ENCODE measurements at places on chromosomes 6 and 20.
A peak's percentile ranks its signal among the peaks of the same experiment; 100 is the strongest.

DNA sequence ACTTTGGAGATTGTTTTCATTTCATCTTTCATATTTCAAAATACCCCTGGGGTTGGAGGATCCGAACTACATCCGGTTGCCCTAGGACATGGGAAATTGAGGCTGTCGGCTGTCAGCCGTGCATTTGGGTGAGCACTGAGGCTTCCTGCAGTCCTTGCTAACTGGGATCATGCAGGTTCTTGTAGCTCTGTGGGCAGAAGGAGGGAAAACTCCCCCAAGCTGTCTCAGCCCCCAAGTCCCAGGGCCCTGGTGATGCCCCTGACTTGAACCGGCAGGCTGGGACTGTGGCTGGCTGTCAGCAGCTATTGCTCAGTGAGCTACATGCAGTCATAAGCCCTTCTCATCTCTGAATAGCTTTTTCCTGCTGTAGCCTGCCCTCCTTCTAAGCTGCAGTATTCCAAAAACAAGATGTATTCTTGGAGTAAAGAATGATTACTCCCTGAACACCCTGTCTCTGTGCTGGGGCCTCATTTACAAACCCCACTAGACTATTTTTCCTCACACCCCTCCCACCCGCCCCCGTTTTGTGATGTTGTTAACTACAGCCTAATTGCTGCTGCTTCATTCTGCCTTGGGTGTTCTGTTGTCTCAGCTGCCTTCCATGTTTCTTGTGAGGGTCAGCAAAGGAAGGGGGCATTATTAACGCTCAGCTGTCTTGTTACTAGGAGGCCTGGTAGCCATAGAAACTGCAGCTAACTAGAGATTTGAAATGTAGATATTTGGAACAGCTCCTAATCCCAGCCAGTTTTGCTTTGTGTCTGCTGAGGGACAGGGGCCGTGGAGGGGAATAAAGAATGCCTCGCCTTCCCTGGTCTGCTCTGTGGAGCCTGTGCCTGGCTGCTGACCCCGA is 18.1 kb downstream of the MTRES1 start:
- H3K27ac ChIP-seq: no peak overlapping the region
- H3K27me3 ChIP-seq: no peaks in the 10 kb centered on the region
- peaks cover 18% of the 10 kb centered on the region for H3K36me3 ChIP-seq
- DNase-seq: no peak
- H3K4me3 ChIP-seq: no peak overlapping the region

DNA sequence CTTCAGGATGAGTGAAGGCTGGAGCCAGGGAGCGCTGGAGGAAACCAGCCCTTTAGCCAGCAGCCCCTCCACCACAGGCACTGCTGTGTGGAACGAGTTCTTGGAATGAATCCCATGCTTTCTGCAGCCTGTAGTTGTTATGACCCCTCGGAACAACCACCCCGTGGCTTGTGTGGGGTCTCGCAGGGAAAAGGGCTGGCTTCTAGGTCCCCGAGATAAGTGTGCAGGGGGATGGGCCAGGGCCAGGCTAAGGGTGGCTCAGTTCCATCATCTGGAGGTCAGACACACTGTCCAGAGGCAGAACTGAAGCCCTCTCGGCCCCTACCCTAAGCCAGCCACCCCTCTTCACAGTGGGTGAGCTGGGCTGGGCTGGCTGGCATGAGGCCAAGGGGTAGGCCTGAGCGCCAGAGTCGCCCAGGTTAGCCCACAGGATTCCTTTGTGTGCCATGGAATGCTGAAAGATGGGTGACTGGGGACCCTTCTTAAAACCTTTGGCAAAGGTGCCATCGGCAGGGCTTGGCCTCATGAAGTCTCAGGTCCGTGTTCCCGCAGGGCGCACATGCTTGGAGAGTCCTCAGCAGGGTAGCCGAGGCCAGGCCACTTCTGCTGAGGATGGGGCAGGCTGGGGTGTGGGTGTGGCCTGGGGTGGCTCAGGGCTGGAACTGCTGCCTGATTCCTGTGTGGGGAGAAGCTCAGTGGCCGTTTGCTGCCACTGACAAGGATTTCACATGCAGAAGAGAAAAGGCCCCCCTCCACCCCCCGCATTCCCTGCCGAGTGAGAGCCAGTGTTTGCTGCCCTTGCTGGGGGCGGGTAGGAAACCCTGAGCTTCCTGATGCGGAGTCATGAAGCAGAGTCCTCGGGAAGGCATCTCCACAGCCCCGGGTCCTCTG is 24.6 kb downstream of the SPATA2 start:
- H3K27ac ChIP-seq: no peak overlapping the region
- no peaks in the 10 kb centered on the region for H3K27me3 ChIP-seq
- no peak for DNase-seq
- no peak overlapping the region for H3K4me3 ChIP-seq

DNA sequence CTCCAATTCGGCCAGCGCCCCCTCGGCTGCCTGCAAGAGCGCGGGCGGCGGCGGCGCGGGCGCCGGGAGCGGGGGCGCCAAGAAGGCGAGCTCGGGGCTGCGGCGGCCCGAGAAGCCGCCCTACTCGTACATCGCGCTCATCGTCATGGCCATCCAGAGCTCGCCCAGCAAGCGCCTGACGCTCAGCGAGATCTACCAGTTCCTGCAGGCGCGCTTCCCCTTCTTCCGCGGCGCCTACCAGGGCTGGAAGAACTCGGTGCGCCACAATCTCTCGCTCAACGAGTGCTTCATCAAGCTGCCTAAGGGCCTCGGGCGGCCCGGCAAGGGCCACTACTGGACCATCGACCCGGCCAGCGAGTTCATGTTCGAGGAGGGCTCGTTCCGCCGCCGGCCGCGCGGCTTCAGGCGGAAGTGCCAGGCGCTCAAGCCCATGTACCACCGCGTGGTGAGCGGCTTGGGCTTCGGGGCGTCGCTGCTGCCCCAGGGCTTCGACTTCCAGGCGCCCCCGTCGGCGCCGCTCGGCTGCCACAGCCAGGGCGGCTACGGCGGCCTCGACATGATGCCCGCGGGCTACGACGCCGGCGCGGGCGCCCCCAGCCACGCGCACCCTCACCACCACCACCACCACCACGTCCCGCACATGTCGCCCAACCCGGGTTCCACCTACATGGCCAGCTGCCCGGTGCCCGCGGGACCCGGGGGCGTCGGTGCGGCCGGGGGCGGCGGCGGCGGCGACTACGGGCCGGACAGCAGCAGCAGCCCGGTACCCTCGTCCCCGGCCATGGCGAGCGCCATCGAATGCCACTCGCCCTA is 963 bp downstream of the FOXF2 start:
- H3K4me1 ChIP-seq: peaks cover 18% of the 10 kb centered on the region
- peaks cover 1% of the 10 kb centered on the region for H3K36me3 ChIP-seq
- peak overlapping the region; percentile 72 for H3K4me3 ChIP-seq
- peaks cover 79% of the 10 kb centered on the region for H3K27me3 ChIP-seq
- DNase-seq: no peak

DNA sequence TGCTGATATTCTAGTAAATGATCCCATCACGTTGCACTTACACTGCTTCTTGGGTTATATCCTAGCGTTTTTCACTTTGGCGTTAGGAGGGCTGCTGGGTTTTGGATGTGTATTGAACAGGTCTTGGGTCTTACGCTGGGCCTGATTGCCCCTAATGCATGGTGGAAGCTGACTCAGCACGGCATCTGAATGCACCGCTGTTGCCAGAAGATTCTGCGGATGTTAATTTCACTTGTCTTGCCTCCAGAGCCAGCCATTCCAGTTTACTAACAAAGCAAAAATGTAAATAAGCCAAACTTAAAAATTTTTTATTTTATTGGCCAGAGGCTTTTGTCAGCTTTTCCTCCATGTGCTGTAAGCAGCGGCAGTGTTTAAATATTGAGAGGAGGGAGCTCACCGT is 233.5 kb downstream of the TMEM242 start:
- peaks cover 50% of the 10 kb centered on the region for H3K4me1 ChIP-seq
- no peak overlapping the region for H3K4me3 ChIP-seq
- H3K27ac ChIP-seq: no peak overlapping the region
- no peak for DNase-seq
- H3K27me3 ChIP-seq: no peaks in the 10 kb centered on the region

- no peak for DNase-seq
- no peak overlapping the region for H3K27ac ChIP-seq
Measured at GRCh38 chr20:13447385-13448180, 191.1 kb downstream of the TASP1 start.

DNA sequence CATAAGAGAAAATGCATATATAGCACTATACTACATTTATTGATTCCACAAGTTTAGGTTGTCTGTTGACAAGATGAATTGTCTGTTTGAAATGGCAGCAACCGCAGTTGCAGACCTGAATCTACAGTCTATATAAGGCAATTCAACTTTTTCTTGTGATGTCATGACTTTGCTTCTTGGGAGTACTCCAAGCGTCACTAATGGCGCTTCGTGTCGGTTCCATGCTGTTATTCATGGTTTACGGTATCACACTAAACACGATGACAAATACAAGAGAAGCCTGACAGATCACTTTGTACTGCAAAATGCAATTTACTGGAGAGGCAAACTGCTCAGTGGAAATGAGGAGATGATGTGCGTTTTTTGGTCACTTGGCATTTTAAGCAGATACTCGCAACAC is 280.3 kb upstream of the TCF21 start:
- no peak for DNase-seq
- no peak overlapping the region for H3K4me3 ChIP-seq
- H3K27me3 ChIP-seq: no peaks in the 10 kb centered on the region
- H3K36me3 ChIP-seq: no peaks in the 10 kb centered on the region

DNA sequence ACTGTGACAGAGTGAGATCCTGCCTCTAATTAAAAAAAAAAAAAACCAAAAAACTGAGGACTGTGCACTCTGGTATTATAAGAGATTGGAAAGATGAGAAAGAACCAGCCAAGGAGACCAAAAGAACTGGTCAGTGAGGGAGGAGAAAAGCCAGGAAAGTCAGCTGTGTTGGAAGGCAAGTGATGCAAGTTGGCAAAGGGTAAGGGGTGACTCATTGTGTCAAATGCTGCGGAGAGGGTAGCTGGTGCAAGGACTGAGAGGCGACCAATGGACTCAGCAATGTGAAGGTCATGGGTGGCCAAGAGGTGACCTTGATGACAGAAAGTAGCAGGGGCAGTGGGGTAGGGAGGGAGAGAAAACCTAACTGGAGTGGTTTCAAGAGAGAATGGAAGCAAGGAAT is 27.4 kb upstream of the LRRN4 start:
- H3K4me3 ChIP-seq: no peak overlapping the region
- peaks cover 24% of the 10 kb centered on the region for H3K27me3 ChIP-seq
- no peak overlapping the region for H3K27ac ChIP-seq
- DNase-seq: no peak
- H3K36me3 ChIP-seq: no peaks in the 10 kb centered on the region
